ENCODE measurements at places on chromosomes 5 and 9.

GRCh38 chr9:136844761-136845464 is 2.6 kb downstream of the AJM1 start:
- no peak for DNase-seq

DNA sequence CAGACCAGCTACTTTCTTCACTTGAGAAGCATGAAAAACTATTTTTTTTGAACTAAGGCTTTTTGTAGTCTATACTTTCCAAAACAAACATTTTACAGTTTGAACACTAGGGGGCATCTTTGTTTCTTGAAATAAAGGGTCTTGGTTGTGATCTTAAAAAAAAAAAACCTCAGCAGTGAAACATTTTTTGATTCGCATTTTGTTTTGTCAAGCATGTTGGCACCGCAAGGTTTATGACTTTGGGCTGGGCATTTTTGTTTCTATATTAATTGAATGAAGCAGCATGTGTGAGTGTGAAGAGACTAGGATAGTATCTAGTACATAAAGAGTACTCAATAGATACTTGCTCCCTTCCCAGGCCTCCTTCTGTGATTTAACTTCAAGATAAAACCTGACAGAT is 31.6 kb upstream of the ACOT12 start:
- no peak for DNase-seq

DNA sequence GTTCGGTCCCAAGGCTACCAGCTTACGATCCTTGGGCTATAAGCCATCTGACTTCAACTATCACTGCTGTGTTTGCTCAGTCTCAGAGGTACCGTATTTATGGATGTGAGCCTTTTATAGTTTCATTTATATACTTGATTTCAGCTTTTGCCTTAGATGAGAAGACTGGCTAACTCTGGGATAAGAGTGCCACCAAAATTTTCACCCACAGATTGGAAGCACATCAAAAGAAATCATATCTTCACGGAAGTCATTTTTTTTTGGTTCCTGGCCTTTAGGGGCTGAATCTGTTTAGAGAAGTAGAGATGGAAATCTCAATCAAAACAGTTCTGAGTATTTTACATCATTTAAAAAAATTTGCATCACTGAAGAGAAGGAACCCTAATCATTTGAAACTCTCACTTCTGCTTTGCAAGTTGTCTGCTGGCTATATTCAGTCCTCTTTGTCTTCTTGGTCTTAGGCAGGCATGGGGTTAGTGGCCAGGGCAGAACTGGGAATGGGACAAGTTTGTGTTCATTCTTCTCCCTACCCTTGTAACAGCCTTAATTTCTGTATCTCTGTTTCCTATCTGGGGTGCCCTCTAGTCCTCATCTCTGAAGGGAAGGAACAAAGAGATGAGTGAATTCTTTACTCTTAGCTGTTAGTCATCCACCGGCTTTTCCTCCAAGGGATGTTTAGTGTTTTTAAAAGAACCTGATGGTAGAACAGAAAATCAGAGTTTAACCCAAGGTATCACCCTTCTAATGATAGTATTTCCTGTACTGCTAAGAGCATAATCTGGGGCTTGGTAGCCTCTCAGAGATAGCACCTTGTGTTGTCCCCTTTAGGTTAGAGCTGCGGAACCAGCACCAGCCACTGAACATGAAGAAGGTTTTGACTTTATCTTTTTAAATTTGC is 14.1 kb upstream of the TNFAIP8 start:
- no peak for DNase-seq

- no peak for DNase-seq
These were observed 25.0 kb upstream of the DMRT2 start for GRCh38 chr9:1025131-1025530.

- DNase-seq: no peak
These were observed 10.0 kb downstream of the TRAF1 start for GRCh38 chr9:120916588-120916987.

- DNase-seq: no peak
These were observed 53.7 kb upstream of the HRH2 start for GRCh38 chr5:175603987-175604739.

- DNase-seq: no peak
These were observed 45.9 kb upstream of the CDH18 start for GRCh38 chr5:20033881-20034280.

- DNase-seq: no peak
These were observed 104.4 kb upstream of the CPLX2 start for GRCh38 chr5:175766963-175767362.

DNA sequence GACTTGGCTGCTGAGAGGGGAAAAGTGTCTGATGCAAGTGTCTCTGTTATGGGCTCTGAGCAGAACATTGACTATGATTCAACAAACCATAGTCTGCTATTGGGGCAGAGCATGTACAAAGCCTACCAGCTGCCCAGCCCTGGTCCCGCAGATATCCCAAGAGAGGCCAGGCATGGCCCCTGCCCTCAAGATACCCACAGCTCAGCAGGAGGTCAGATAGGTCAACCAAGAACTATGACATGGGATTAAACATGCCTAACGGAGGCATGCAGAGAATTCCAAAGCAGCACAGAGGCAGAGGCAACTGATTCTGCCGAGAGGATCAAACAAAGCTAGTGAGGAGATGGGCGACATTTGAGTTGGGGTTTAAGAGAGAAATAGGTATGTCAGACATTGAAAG is 39.9 kb upstream of the CPLX2 start:
- no peak for DNase-seq

GRCh38 chr5:175328176-175328575 is 115.8 kb downstream of the DRD1 start:
- no peak for DNase-seq

DNA sequence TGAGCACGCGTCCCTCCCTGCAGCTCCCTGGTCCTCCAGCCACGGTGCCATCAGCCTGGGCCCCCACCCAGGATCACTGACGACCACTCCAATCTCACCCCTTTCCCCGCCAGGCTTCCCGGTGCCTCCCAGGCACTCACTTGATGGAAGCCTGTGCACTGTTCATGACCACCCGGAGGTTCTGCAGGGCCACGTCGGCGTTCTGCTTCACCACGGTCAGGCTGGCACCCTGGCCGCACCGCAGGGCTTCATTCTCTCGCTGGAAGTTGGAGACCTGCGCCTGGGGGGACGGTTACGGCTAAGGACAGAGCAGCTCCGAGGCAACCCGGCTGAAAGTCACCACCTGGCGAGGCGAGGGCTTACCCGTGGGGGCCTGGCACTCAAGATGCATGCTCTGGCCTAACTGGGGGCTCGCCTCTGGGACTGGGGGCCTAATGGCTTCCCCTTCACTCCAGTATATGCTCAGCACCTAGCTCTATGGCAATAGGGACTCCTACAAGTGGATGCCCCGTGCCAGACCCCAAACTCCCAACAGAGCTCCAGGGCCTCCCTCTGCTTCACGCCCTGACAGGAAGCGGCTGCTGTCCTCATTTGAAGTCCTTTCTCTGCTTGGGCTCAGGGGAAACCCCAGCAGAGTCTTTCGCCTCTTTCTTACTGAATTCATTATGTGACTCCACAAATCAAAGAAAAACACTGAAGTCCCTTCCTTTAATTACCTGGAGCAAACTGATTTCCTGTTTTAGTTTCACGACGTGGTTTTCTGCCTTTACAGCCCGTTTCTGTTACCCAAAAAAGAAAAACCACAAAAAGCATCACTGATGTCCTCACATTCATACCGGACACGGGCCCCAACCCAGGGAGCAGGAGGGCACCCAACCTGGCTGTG is 4.2 kb upstream of the SNAPC4 start:
- no peak for DNase-seq

- DNase-seq: no peak
These were observed 53.4 kb downstream of the CDK5RAP2 start for GRCh38 chr9:120526534-120526933.

GRCh38 chr5:137995077-137995748 is 37.7 kb downstream of the FAM13B start:
- DNase-seq: no peak

GRCh38 chr9:6902423-6902822 is 144.7 kb downstream of the KDM4C start:
- no peak for DNase-seq

DNA sequence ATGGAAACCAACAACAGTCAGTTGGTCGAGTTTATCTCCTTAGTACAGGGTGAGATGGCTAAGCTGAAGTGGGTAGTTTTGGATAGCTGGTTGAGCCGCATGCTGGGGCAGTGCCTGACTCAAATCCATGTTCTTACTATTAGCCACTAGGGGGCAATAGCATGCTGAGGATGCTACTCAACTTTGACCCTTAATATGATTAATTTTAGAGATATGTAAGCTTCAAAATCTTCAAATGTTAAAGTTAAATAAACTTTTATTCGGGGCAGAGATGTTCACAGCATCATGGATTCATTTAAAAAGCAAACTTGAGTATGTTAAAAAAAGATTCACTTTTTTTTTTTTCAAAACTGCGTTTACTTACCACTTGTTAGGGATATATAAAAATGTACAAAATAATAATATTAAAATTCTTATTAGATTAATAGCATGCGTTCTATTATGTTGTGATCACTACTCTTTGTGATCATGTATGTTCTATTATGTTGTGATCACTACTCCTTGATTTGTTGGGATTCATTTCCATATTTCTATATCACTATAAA is 57.0 kb downstream of the C9orf153 start:
- DNase-seq: peak; percentile 3

GRCh38 chr5:141260458-141261237 is 15.5 kb downstream of the PCDHB15 start:
- DNase-seq: no peak

- peak; percentile 5 for DNase-seq
These were observed 232.0 kb upstream of the ANKRD55 start for GRCh38 chr5:56464935-56465768.

- DNase-seq: peak; percentile 66
These were observed 413 bp downstream of the JADE2 start for GRCh38 chr5:134525683-134526482.

DNA sequence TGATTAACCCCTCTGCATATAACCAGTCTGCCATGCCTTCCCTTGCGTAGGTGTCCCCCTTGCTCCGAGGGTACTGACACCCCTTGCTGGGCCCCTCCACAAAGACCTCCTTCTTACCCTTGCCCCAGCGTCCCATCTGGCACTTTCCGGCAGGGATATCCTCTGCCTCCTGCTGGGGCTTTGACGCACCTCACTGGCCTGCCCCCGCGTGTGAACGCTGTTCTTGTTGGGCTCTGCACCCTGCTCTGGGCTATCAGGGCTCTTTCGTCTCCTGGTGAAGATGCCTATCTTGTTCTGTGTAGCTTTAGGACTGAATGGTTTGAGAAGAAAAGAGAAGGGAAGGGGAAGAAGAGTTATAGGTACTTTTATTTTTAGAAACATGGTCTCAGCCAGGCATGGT is 53.0 kb downstream of the SUB1 start:
- DNase-seq: no peak

DNA sequence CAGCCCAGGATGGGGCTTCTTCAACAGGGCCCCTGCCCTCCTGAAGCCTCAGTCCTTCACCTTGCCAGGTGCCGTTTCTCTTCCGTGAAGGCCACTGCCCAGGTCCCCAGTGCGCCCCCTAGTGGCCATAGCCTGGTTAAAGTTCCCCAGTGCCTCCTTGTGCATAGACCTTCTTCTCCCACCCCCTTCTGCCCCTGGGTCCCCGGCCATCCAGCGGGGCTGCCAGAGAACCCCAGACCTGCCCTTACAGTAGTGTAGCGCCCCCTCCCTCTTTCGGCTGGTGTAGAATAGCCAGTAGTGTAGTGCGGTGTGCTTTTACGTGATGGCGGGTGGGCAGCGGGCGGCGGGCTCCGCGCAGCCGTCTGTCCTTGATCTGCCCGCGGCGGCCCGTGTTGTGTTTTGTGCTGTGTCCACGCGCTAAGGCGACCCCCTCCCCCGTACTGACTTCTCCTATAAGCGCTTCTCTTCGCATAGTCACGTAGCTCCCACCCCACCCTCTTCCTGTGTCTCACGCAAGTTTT is 23.6 kb downstream of the PCDHGC5 start:
- DNase-seq: peak; percentile 75

GRCh38 chr9:81868145-81868544 is 60.1 kb upstream of the SPATA31D4 start:
- DNase-seq: no peak

GRCh38 chr9:12785260-12785770 is 10.5 kb downstream of the LURAP1L start:
- DNase-seq: no peak

- DNase-seq: no peak
These were observed 13.0 kb downstream of the CCNH start for GRCh38 chr5:87399720-87400119.

DNA sequence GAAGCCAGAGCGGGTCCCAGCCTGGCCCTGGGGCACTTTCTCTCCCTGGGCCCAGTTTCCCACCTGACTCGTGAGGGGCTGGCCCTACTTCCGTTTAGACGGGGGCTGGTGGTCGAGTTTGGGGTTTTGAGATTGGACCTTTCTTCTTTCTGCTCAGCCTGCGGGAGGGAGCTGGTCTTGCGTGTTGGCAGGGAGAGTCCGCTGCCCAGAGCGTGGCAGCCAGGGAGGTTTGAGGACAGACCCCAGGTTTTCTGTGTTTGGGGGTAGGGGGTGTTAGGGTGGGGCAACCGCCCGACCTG is 6.0 kb upstream of the PITX1 start:
- DNase-seq: no peak

DNA sequence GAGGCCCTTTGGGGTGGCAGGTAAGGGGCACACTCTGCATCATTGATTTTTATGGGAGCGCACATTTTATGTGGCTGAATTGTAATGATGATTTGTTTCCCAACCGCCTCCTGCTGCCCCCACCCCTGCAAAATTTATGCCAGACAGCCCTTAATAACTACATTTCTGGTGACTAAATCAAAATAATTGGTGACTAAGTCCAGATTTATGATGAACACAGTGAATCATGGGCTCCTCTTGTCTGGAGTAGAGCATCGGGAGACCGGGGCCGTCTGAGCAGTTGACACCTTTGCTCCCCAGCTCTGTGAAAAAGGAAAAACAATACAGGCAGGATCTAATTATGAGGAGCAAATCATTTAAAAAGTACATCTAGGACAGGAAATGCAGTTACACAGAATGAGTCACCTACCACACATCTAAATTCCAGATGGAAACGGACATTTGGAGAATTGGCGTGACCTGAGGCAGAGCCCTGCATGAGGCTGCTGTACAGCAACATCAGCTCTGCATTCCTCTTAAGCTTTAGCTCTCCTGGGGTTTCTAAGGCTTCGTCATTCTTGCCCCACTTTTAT is 58.9 kb downstream of the DOCK2 start:
- DNase-seq: no peak

GRCh38 chr9:36950389-36950788 is 83.7 kb downstream of the PAX5 start:
- no peak for DNase-seq

- DNase-seq: no peak
These were observed 2.2 kb downstream of the SARDH start for GRCh38 chr9:133735931-133736330.

DNA sequence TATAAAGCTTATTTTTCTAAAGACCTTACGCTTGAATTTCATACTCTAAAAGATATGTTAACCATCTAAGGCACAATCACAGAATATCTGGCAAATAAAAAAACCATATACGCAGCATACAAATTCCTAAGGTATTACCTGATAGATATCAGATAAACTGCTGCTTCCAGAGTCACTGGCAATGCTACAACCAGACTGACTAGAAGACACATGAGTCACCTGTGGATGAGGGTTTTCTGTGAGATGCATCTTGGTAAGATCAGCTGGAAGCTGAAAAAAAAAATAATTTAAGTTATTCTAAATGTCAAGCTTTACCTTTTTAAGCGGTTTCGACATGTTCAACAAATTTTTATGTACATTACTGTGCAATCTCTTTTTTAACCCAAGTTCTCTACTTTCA is 113.8 kb downstream of the RAPGEF6 start:
- DNase-seq: no peak

GRCh38 chr9:25994605-25995004 is 316.4 kb upstream of the TUSC1 start:
- DNase-seq: no peak

Measured in CD4-positive, alpha-beta T cell treated with Interferon gamma for 1 hour (primary cell).